Kidney (tissue), 22 donors: ENCODE measurements at places on chromosomes 5 and 9.

- no peak overlapping the region for H3K27ac ChIP-seq
- DNase-seq = no peak
- H3K36me3 ChIP-seq = no peaks in the 10 kb centered on the region
- H3K27me3 ChIP-seq = no peaks in the 10 kb centered on the region
Observed at GRCh38 chr9:69034071-69034470, 1.5 kb upstream of the FXN start.

DNA sequence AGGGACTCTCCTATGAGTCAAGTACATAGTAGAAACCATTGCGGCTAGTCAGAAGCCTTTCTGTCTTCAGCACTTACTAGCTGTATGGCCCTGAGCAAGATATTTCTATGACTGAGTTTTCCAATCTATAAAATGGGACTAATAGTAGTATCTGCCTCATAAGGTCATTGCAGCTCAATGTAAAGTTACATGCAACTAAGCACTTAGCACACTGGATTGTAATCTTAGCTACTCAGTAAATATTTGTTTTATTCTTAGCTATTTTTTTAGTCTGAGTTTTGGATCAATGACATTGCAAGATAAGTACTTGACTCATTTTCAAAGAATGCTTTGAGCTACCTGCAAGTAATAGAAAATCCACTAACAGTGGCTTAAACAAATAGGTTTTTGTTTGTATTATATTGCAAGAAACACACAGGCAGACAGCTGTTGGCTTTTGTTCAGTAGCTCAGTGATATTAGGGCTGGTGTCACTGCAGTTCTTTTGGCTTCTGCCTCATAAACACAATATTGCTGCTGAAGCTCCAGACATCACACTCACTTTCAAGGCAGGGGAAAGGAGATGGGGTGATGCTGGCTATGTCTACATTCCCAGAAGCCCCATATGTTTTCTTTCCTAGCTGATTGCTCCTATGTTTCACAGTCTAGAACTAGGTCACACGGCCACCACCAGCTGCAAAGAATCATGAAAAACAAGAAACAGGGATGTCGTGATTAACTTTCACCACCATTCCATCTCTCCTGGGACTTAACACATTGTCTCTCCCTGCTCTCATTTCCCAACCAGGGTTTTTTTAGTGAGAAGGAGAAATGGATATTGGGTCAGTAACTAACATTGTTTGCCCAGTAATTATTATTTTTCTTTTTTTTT, 26.9 kb upstream of the FAT2 start:
- H3K27ac ChIP-seq = no peak overlapping the region
- DNase-seq = no peak
- H3K4me1 ChIP-seq = no peaks in the 10 kb centered on the region
- H3K4me3 ChIP-seq = no peak overlapping the region
- no peaks in the 10 kb centered on the region for H3K27me3 ChIP-seq

GRCh38 chr5:159616952-159617351, 286.7 kb upstream of the IL12B start:
- DNase-seq = no peak
- H3K36me3 ChIP-seq = no peaks in the 10 kb centered on the region
- H3K4me3 ChIP-seq = no peak overlapping the region
- no peaks in the 10 kb centered on the region for H3K27me3 ChIP-seq
- H3K27ac ChIP-seq = no peak overlapping the region
- no peaks in the 10 kb centered on the region for H3K4me1 ChIP-seq

GRCh38 chr5:140672455-140673186, 755 bp downstream of the DND1 start:
- no peak overlapping the region for H3K27ac ChIP-seq
- H3K4me1 ChIP-seq = no peaks in the 10 kb centered on the region
- DNase-seq = peak; percentile 79
- peaks cover 42% of the 10 kb centered on the region for H3K36me3 ChIP-seq
- H3K4me3 ChIP-seq = no peak overlapping the region

- DNase-seq = no peak
- peaks cover 10% of the 10 kb centered on the region for H3K4me1 ChIP-seq
- no peak overlapping the region for H3K4me3 ChIP-seq
- no peaks in the 10 kb centered on the region for H3K36me3 ChIP-seq
- no peaks in the 10 kb centered on the region for H3K27me3 ChIP-seq
Observed at GRCh38 chr9:72046630-72047456, 13.6 kb downstream of the C9orf57 start.

DNA sequence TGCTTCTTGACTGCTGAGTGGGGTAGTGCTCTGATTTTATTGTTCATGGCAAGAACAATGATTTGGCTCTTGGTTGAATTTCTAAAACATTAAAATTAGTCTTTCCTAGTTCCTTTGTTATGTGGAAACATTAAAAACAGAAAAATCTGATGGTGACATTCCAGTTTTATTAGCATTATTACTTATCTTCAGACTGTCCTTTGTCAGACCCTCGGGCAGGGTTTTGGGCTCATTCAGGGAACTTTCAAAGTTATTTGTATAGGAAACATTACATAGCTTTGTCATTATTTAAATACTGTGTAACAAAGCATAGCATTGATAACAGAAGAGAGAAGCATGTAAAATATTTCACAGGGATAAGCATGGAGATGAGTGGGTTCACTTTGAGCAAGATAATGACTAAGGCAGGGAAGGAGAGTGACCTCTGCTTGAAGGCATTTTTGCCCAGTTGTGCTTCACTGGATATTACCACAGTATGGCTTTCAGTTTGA, 119.9 kb downstream of the KDM4C start:
- no peak overlapping the region for H3K4me3 ChIP-seq
- no peaks in the 10 kb centered on the region for H3K36me3 ChIP-seq
- H3K27ac ChIP-seq = no peak overlapping the region
- H3K27me3 ChIP-seq = no peaks in the 10 kb centered on the region
- DNase-seq = no peak

DNA sequence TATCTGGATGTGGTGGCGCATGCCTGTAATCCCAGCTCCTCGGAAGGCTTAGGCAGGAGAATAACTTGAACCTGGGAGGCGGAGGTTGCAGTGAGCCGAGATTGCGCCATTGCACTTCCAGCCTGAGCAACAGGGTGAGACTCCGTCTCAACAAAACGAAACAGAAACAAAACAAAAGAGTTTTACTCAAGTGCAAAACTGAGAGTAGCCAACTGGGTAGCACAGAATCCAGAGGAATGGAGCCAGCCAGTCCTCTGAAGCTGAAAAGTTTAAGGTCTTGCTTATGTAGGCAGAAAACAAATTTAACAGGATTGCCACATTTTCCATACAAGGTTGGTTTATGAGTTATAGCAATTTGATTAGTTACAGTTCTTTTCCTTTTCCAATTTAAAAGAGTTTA, 32.0 kb downstream of the SPIN1 start:
- DNase-seq = no peak
- no peaks in the 10 kb centered on the region for H3K4me1 ChIP-seq
- no peak overlapping the region for H3K4me3 ChIP-seq
- no peaks in the 10 kb centered on the region for H3K27me3 ChIP-seq
- H3K27ac ChIP-seq = no peak overlapping the region

DNA sequence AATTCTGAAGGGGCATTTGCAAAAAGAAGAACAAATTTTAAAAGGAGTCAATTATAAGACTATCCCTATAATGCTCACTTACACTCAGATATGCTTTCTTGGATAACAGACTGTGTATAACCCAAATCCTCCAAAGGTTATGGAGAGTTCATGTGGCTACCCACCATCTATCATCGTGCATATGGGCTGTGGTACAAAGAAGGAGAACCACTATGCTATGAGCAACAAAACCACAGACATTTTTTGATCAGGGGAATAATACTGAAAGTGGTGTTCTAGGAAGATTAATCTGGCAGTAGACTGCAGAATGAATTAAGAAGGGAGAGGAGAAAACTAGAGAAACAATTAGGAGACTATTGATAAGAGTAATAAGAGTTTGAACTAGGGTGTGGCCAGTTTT, 16.8 kb downstream of the NR3C1 start:
- H3K36me3 ChIP-seq = no peaks in the 10 kb centered on the region
- H3K27ac ChIP-seq = no peak overlapping the region
- H3K4me1 ChIP-seq = no peaks in the 10 kb centered on the region
- no peak overlapping the region for H3K4me3 ChIP-seq
- DNase-seq = no peak
- H3K27me3 ChIP-seq = no peaks in the 10 kb centered on the region

GRCh38 chr5:179964015-179964414, 56.3 kb upstream of the TBC1D9B start:
- H3K27ac ChIP-seq = no peak overlapping the region
- H3K4me1 ChIP-seq = no peaks in the 10 kb centered on the region
- H3K4me3 ChIP-seq = no peak overlapping the region
- no peaks in the 10 kb centered on the region for H3K27me3 ChIP-seq
- DNase-seq = no peak

DNA sequence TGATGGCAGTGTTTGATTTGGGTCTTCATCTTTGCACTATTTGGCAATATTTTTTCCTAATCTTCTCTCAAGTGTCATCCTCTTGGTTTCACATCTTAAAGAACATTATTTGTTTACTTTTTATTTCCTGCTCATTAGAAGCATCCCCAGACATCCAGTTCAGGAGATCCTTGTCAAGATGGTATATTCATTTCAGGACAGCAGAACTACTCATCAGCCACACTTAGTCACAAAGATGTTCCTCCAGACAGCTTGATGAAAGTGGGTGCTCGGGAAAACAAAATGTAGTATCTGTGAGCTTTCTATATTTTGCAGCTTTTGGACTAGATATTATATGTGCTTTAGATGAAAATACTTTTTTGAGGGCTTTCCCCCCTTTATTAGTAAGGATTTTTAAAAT, 72.1 kb upstream of the SREK1 start:
- no peaks in the 10 kb centered on the region for H3K4me1 ChIP-seq
- DNase-seq = no peak
- no peaks in the 10 kb centered on the region for H3K36me3 ChIP-seq
- no peak overlapping the region for H3K27ac ChIP-seq
- H3K27me3 ChIP-seq = no peaks in the 10 kb centered on the region

GRCh38 chr5:96072138-96072790, 110.6 kb upstream of the ELL2 start:
- H3K36me3 ChIP-seq = no peaks in the 10 kb centered on the region
- H3K27ac ChIP-seq = no peak overlapping the region
- H3K4me3 ChIP-seq = no peak overlapping the region
- no peaks in the 10 kb centered on the region for H3K27me3 ChIP-seq
- no peaks in the 10 kb centered on the region for H3K4me1 ChIP-seq
- DNase-seq = no peak
